ENCODE measurements at places on chromosomes 5 and 9. TPM values are rescaled to one million over a fixed set of nuclear protein-coding genes. Genes with fewer than 3 reads are reported as not detected.

Gene PCDHA12
- not detected for polyA plus RNA-seq

DNA sequence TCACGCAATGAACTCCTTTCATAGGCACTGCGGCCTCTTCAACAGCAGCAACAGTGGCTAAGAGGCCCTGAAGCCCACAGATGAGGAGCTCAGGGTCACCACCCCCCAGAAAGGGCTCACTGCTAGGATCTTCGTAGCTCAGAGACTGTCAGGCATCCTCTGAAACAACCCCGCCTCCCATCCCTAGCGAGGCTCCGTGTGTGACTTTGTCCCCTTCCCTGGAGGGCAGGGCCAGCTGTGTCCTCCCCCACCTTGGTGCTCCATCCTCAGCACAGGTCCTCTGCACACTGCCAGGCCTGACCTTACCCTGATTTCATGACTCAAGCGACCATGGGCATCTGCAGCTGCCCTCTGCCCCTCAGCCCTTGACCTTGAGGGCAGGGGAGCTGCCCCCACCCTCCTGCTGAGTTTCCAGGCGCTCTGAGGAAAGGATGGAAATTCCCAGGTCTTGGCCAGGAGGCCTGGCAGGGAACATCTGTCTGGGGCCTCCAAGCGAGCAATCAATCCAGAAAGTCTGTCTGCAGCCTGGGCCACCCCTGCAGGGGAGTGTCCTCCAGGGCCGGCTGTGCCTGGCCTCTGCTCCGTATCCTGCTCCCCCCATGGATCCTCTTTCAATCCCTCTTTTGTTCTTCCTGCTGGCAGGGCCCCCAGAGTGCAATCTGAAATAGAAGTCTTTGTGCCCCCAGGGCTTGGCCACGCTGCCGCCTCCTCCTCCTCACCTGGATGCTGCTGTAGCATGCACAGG lies 6.8 kb upstream of the IRX4 start:
- DNase-seq = no peak

Gene MEIKIN
- polyA plus RNA-seq = not detected

Gene MCIDAS
- 0.92 TPM for polyA plus RNA-seq

Gene SPEF2
- 35.9 TPM for polyA plus RNA-seq

Gene EPB41L4A
- polyA plus RNA-seq = 21.4 TPM

DNA sequence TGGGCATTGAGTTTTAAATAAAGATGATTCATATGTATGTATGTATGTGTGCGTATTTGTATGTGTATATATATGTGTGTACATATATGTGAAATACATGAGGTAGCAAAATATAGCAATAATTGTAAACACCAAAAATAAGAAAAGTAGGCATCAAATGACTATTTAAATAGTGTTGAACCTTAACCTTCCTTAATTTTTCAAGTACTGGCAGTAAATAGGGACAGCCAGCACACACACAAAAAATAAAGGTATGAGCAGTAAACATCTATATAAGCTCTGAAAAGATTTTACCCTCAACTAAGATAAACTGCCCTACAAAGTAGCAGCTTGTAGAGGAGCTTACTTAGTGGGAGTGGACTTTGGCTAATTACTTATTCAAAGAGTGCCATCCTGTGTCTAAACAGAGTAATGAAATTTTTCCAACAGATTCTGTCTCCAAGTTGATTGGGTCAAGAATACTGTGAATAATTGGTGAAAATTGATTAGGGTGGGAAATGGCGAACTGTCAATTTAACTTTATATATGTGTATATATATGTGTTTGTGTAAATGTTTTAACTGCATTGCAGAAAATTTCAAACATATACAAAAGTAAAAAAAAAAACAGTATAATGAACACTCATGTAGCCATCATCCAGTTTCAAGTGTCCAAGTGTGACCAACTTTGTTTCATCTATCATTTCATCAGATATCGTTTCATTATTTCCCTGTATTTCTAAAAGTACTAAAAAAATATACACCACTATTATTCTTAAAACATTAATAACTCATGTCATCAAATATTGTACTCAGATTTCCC lies 2.0 kb upstream of the ADAMTS6 start:
- peak; percentile 53 for DNase-seq

Gene GDNF
- polyA plus RNA-seq = 7.0 TPM

Gene IFNA1
- polyA plus RNA-seq = not detected

DNA sequence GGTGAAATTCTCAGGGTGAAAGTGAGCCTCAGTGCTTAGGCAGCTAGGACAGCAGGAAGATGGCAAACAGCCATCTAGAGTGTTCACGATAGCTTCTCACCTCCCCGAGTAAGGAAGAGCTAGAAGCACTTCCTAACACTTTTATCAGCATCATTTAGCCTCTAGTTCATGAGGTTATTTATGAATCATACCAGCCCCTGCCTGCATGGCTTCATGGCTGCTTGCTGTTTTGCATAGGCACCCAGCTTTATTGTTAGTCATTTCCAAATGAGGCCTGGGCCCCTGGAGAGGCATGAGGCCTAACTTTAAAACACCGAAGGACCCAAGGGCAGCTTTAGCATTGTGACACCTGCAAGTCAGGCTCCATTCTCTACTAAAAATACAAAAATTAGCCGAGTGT lies 134.9 kb upstream of the PANK3 start:
- DNase-seq = no peak

GRCh38 chr5:54703565-54704255 lies 186.2 kb downstream of the SNX18 start:
- DNase-seq = no peak

Gene IL7R
- 1.3 TPM for polyA plus RNA-seq

DNA sequence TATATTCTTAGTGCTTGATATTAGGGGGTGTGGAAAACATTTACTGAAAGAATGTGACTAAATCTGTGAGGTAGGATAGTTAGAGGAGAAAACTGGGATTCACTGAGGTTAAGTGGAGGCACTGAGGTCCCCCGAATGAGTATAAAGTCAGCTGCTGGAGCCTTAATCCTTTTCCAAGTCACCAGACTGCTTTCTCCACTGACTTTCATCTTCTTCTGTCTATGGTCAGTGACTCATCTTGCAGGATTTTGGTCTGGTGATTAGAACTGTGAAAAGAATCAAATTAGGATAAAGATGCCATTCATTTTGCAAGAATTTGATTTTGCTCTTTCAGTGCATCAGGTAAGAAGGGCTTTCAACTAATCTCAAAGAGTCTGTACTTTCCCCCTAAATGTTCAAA lies 89.3 kb upstream of the ALDH1A1 start:
- DNase-seq = no peak

Gene LRRTM2
- polyA plus RNA-seq = 1.7 TPM

Gene KIAA1191
- polyA plus RNA-seq = 157 TPM
